ENCODE measurements at places on chromosomes 7 and 10.

DNA sequence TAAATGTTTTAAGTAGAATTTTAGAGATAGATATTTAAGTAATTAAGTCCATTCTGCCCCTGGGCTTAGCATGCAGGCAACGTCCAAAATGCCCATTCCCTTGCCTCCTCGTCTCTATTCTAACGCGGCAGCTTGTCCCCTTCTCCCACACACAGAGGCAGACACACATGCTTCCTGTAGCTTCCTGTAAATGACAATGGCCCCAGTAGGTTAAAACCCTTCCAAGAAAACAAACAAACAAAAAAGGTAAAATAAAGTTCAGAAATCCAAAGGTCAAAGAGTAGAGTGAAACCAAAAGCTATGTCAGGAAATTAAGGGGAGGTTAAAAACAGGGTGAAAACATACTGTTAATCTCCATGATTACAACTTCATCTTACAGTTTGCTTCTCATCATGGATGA is 857.6 kb downstream of the GATA3 start:
- no peak for DNase-seq

DNA sequence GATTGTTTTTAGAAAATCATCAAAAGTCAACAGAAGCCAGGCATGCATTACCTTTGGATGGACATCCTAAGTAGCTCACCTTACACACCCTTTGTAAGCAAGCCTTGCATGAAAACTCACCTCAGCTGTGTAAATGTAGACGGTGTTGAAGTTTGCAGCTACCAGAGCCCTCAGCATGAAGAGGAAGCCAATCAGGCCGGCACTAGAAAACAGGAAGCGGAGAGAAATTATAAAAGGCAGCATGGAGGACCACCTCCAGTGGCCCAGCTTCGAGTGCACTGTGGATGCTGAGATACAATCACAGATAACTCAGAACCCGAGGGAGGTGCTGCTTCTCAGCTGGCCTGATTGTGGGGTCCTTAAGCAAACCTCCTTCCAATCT is 75.3 kb downstream of the SVOPL start:
- DNase-seq: no peak

DNA sequence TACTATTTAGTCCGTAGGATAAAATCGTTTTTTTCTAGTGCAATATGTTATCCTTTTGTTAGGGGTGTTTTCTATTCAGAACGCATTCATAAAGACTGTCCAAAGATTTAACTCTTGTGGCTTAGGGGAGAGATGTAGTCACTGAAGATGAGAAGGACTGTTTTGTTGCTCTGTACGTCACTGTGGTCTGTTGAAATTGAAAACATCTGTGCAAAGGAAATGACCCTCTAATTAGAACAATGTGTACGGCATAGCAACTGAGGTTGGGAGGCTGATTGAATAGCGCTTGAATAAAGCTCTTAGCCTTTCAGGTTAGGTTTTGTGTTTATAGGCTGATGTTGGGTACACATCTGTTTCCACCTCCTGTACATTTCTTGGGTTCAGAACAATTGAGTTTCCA is 453.4 kb upstream of the AKR1E2 start:
- no peak for DNase-seq

DNA sequence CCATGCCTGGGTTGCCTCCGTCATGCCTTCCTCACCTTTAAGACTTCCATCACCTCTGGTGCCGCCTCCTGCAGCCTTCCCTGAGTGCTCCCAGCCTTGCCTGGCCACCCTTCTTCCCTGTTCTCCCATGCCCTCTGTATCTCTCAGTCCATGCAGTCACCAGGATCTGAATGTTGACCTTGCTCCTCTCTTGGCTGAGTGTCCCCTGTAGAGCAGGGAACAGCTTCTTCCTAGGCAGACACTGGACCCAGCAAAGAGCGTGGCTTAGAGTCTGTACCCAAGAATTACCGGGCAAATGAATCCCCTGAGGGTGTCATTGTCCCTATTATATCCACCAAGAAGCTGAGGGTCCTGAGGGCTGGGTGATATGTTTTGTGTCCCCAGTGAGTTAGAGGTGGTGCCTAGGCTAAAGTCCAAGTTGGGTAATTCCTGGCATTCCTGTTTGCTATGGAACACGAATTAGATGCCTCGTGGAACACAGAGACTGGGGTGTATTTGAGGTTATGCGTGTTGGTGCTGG is 505.6 kb downstream of the RPS24 start:
- no peak for DNase-seq

DNA sequence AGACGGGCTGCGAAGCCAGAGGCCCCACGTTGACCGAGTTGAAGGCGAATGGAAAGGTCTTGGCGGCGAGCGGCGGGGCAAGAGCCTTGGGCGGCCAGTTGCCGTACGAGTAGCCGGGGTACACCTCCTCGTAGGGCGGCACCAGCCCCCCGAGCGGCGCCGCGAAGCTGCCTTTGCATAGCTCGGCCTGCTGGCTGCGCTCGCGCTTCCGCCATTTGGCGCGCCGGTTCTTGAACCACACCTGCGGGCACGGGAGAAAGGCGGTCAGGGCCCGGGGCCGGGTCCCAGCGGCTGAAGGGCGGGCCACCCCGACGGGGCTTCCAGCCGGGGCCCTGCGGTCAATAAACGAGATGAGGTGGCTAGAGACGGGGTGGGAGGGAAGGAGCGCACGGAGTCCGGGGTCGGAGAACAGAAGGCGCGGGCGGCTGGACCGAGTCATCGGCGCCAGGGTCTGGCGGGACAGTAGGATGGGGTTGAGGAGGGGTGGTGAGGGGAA is 4.8 kb downstream of the ELOVL3 start:
- DNase-seq: no peak

DNA sequence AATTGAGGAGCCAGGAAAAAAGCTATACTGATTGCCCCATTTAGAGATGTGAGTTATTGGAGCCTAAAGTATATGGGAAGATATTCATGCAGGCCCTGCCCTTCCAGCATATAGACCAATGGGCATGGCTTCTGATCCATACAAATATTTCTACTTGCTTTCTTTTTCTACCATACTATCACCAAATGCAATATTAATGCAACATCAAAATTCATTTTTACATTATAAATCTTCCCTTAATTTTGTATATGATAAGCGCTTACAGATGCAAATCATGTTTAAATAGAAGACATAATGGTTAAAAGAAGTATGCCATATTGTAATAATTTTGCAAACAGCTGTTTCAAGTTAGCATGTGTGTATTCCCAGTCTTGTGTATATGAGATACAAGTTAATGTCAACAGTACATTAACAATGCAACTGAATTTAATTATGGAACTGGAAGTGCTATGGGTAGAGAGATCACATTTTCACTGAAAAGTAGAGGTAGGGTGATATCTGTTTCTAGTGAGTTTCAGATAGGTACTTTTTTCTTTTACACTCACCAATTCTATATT is 24.6 kb upstream of the WNT16 start:
- DNase-seq: no peak

GRCh38 chr10:79433324-79434222 is 11.9 kb downstream of the ZCCHC24 start:
- no peak for DNase-seq

DNA sequence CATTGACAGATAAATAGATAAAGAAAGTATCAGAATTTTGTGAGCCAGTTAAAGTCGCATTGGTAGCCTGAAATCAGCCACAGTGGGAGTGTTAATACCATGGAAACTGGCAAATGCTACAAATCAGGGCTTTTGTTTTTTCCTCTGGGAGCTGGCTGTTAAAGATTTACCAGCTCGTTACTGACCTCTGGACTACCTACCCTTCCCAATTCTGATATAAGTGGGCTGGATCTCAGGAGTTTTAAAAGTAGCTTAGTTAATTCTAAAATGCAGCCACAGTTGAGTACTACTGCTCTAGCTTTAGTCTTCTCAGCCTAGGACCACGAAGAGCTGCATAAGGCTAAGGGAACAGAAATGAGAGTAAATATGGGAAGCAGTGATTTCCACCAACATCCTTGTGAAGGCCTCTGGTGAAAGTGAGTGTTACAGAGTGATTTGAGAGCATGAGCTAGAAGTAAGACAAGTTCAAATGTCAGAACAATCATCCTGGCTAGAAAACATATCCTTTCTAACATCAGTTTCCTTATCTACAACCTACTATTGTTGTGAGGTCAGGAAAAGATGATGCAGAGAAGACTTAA is 53.2 kb downstream of the A1CF start:
- DNase-seq: no peak

DNA sequence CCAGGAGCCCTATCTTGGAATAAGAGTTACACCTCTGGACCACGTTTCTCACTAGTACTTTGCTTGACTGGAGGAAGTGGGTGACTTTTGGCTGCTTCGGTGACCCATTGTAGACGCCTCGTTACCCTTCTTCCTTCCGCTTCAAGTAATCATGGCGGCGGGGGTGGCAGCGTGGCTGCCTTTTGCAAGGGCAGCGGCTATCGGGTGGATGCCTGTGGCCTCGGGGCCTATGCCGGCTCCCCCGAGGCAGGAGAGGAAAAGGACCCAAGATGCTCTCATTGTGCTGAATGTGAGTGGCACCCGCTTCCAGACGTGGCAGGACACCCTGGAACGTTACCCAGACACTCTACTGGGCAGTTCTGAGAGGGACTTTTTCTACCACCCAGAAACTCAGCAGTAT is 1.5 kb downstream of the KCND2 start:
- no peak for DNase-seq

DNA sequence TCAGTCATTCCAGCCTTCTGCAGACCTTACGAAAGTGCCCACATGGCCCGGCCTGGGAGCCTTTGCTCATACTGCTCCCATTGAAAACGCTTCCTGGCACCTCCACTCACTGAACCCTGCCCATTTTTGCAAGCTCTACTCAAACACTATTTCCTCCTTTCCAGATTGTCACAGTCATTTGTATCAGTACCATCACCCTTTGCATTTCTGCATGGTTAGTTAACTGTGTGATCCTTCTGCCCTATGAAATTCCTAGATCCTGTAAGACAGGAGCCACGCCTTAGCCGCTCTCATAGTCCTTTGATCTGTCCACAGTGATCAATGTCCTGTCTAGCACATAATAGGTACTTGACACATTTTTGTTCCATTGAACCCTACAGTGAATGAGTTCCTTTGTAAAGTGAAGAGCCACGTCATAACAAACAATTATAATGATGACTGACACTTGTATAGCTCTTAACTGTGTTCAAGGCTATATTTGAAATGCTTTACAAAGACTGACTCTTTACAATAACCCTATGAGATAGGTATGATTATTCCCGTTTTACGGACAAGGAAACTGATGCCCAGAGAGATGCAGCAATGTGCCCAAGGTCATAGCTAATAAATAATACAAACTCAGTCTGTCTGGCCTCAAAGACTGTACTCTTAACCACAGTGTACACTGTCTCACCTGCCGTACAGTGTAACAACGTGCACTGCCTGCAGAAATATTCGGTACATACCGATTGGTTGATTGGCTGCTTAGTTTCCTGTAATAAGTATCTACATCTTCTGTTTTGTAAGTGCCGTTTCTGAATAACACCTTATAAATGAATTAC is 16.6 kb upstream of the ITIH2 start:
- no peak for DNase-seq

DNA sequence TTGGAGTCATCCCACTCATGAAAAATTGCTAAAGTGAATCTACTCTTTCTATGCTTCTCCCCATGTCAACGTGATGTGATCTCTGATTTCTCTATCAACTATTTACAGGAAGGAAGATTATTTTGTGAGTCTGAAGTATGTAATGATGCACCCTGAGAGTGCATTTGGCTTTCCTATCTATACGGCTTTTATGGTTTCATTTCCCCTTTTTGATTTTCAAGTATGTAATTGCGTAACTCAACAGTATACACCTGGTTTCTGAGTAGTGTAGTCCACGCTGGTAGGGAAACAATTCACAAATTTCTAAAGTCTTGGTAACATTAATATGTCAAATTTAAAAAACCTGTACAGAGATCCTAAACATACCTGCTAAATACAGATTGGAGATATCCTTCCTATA is 194.7 kb upstream of the SEMA3A start:
- no peak for DNase-seq

GRCh38 chr10:117237401-117237991 is 3.4 kb upstream of the SLC18A2 start:
- DNase-seq: no peak

DNA sequence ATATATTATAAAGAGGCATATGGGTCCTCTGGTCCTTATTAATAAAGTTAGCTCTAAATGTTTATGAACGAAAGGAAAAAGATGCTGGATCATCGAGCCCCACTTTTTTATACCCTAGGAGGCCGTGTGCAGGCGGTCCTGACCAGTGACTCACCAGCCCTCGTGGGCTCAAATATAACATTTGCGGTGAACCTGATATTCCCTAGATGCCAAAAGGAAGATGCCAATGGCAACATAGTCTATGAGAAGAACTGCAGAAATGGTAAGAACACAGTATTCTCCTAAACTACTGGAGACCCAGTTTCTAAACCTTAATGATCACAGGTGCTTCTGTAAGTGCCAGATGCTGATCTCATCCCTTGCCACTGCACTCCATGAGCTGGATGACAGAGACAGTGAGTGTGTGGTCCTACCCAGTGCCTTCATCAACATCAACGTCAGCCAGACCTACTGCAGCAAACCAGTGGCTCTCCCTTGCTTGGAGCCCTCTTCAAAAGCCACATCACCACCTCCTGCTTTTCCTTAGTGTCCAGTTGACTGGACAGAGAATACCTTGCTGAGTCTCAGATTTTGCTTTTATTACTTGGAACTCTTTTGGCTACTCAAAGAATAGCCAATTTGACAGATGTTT is 7.6 kb downstream of the GPNMB start:
- no peak for DNase-seq

DNA sequence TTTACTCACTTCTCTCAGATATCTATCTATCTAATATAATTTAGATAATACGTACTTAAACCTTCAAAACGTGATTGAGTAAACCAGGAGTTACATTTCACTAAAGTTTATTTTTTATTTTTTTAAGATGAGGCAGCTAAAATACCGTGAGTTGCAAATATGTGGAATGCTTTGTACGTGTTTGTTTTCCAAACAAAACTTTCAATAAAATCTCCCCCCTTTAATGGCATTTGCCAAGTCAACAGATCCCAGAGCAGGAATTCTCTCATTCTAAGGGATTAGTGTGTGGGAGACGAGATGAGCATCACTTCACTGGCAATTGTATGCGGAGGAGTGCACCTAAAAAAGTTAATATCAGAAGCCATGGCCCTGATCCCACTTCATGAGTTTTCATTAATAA is 53.7 kb upstream of the MAGI2 start:
- no peak for DNase-seq

DNA sequence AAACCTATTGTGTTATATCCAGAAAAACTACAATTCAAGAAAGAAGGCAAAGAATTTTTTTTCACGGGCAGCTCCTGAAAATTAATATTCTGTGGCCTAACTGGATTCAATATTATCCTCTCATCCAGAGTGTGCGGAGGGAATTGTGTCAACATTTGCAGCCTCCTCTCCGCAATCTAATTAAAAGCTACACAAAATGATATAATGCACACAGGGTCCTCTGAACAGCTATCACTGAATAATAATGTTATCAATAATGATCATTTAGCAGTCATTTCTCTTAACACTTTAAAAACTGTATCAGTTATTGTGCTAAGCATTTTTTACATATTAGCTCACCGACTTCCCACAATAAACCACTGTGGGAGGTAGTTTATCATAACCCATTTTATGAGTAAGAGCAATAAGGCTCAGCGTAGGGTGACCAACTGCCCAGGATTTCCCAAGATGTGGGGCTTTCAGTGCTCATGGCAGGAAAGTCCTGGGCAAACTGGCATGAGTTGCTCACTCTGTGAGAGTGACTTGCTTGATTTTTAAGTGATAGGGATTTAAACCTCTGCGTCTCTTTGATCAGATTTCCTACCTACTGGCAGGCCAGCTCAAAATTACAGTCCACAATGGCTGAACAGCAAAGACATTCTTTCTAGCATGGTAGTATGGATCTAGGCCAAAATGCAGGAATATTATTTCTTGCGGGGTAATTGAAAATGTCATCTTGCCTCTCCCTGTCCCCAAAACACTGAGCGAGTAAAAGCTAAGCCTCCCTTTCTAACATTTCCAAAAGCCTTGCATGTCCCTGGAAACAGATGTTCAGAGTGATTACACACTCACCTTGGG is 65.7 kb downstream of the AOAH start:
- no peak for DNase-seq

Measured in posterior cingulate gyrus (tissue), 11 donors.